ENCODE measurements at places on chromosomes 2 and 18. TPM values are rescaled to one million over a fixed set of nuclear protein-coding genes. Genes with fewer than 3 reads are reported as not detected.

DNA sequence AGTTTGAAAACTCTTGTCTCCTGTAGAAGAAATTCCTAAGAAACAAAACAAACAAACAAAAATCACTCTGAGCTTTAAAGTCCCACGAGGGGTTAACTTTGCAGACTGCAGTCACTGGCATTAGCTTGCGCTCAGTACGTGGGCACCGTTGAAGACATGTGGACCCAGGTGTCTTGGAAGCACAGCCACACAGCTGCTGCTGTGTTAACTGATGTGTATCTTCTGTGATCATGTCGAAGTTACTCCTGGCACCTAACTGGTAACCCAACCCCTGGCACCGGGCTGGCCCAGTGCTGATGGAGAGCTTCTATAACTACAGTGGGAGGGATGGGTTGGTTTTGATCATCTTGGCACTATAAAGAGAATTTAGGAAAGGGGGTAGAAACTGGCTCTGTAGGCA lies 51.6 kb upstream of the FHL2 start:
- DNase-seq, result peak; percentile 38
- no peak overlapping the region for H3K4me3 ChIP-seq
- H3K4me1 ChIP-seq, result peaks cover 1% of the 10 kb centered on the region
- no peaks in the 10 kb centered on the region for H3K36me3 ChIP-seq
- H3K27me3 ChIP-seq, result no peaks in the 10 kb centered on the region
- H3K27ac ChIP-seq, result no peak overlapping the region

DNA sequence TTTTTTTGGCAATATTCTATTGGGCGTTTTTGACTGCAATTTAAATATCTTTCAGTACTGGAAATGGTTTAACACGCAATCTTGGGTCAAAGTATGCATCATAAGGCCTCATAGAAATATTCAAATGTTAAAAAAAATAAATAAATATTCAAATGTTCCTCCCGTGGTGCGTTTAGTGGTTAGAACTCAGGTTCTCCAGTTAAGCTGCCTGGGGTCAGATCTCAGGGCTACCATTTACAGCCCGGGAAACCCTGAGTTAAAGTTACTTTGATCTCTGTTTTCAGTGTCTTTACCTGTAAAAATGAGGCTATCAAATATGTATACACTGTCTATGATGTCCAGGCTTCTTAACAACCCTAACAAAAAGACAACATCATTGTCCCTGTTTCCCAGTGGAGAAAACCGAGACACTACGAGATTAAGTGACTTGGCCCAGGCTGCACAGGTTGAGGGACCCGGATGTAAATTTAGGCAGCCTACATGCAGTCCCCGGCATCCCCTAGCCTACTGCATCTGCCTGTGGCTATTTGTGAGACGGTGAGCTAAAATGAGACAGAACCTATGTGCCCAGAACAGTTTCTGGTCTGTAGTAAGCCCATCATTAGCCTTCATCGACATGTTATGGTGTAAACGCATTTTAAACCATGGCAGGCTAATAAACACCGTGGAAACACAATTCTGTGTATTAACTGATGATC lies 1.7 kb downstream of the FHL2 start:
- H3K27ac ChIP-seq, result peak overlapping the region; percentile 93
- no peaks in the 10 kb centered on the region for H3K27me3 ChIP-seq
- H3K4me1 ChIP-seq, result peaks cover 26% of the 10 kb centered on the region

DNA sequence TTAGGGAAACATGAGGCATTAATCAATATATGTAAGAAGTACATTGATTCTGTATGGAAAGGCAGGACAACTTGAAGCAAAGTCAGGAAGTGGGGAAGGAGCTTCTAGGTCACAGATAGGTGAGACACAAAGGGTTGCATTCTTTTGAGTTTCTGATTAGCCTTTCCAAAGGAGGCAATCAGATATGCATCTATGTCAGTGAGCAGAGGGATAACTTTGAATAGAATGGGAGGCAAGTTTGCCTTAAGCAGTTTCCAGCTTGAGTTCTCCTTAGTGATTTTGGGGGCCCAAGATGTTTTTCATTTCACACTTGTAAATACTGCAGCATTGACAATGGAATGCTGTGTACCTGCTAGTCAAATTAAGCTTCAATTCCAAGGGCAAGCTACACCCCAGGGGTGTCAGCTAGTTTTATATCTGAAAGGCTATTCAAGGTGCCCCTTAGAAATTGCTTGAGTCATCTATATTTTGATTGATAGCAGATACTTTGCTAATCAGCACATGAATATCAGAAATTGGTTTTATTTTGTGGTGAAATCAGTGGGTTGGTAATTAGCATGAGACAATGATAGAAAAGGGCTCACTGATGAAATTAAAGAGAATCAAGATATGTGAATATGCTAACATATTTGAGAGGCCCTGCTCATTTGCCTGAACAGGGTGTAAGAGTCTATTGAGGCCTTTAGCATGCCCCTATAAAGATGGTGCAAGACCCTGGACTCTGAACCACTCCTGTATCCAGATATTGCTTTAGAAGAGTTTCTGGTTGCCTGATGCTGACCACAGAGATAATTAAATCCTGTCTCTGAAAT lies 131.5 kb downstream of the TMEM17 start:
- H3K36me3 ChIP-seq, result no peaks in the 10 kb centered on the region
- H3K27me3 ChIP-seq, result no peaks in the 10 kb centered on the region
- no peaks in the 10 kb centered on the region for H3K4me1 ChIP-seq
- H3K27ac ChIP-seq, result no peak overlapping the region
- H3K4me3 ChIP-seq, result no peak overlapping the region

DNA sequence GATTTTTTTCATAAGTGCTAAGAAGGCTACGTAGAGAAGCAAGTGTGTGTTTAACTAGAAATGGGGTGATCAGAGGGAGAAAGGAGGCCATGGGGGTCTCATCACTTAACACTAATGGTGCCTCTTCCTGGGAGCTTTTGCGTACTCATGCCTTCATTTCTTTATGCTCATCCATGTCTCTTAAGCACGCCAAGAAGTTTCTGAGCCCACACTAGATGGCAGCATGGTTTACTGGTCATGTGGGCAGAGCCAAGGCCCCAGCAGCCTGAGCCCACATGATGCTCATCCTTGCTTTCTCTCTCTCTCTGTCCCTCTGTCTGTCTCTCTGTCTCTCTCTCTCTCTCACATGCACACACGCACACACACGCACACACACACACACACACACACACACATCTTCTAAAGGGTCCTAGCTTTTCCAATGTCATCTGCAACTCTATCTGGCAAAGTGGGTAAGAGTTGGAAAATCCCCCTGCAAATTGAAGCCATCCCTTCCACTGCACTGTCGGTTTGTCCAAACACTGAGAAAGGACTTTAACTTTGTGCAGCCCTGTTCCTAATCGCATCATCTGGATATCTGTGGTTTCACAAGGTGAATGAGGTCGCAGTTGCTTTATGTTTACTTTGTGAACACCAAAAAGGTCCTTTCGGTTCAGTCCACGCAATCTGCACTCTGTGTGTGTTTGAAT lies 137.1 kb upstream of the CCDC68 start:
- DNase-seq, result no peak
- no peaks in the 10 kb centered on the region for H3K36me3 ChIP-seq
- no peaks in the 10 kb centered on the region for H3K27me3 ChIP-seq
- no peaks in the 10 kb centered on the region for H3K4me1 ChIP-seq
- no peak overlapping the region for H3K27ac ChIP-seq
- no peak overlapping the region for H3K4me3 ChIP-seq

DNA sequence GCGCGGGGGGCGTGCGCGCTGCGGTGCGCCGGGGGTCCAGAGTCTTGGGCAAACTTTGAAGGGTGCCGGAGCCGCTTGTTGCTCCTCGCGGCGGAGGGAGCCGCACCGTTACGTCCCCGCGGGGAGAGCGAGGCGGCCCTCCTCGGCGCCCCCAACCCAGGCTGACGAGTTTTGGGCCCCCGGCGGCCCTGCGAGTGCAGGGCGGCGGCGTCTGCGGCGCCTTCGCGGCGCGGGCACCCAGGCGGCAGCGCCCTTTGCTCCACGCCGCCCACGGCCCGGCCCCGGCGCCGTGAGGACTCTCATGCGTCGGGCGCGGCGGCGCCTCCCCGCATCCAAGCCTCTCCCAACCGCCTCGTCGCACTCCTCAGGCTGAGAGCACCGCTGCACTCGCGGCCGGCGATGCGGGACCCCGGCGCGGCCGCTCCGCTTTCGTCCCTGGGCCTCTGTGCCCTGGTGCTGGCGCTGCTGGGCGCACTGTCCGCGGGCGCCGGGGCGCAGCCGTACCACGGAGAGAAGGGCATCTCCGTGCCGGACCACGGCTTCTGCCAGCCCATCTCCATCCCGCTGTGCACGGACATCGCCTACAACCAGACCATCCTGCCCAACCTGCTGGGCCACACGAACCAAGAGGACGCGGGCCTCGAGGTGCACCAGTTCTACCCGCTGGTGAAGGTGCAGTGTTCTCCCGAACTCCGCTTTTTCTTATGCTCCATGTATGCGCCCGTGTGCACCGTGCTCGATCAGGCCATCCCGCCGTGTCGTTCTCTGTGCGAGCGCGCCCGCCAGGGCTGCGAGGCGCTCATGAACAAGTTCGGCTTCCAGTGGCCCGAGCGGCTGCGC lies 814 bp downstream of the FZD7 start:
- no peak for DNase-seq
- H3K4me1 ChIP-seq, result peaks cover 42% of the 10 kb centered on the region
- no peaks in the 10 kb centered on the region for H3K36me3 ChIP-seq

Gene PCARE
- total RNA-seq, result 0.36 TPM

Gene ZSCAN30
- total RNA-seq, result 4.6 TPM

Gene CNDP1
- not detected for total RNA-seq

Gene LYPD6
- total RNA-seq, result not detected

Gene KHK
- not detected for total RNA-seq

Gene EVX2
- total RNA-seq, result not detected

Gene NCKAP5
- 0.55 TPM for total RNA-seq

Gene SLC16A14
- total RNA-seq, result 0.51 TPM

Measured in gastrocnemius medialis (tissue), 4 donors.